ENCODE measurements at places on chromosomes 1 and 21.
A peak's percentile ranks its signal among the peaks of the same experiment; 100 is the strongest.

DNA sequence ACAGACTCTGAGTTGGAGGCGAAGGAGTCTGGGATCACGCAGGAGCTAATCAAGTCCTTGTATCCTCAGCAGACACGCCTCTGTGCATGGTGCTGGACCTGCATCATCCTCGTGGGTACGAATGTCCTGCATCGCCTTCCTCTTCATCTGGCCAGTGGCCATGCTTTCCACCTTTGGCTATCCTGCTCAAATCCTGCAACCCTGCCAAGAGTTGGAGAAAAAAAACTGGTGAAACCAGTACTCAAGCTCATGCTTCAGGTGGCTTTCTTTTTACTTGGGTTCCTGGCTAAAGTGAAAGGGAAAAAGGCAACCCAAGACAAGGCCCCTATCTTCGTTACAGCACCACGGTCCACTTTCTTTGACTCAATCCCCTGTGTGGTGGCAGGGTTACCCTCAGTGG, 8.9 kb downstream of the SETSIP start:
- DNase-seq = no peak

- DNase-seq = no peak
These were observed 459 bp downstream of the SERBP1 start for GRCh38 chr1:67429528-67430357.

GRCh38 chr1:94633051-94633450, 91.5 kb upstream of the F3 start:
- no peak for DNase-seq

- DNase-seq = peak; percentile 21
These were observed 873 bp upstream of the PI4KB start for GRCh38 chr1:151327903-151328674.

DNA sequence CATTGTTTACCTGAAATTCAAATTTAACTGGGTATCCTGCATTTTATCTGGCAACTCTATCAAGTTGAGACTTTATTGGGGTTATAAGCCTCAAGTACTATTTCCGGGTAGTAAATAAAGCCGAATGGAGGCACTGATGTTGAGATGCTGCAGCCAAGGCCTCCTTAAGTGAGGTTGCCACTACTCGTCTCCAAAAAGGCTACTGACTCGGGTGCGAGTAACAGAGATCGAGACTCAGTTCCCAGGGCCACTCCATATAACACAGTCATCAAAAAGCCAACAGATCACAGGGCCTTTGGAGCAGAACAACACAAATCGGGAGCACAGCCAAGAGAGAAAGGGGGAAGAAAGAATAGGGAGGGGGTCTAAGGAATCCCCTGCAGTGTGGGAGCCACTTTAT, 524 bp downstream of the COPA start:
- DNase-seq = peak; percentile 21

- DNase-seq = no peak
These were observed 62.6 kb downstream of the DDR2 start for GRCh38 chr1:162694911-162695310.

- DNase-seq = no peak
These were observed 84.6 kb downstream of the MAN1C1 start for GRCh38 chr1:25701030-25701785.

DNA sequence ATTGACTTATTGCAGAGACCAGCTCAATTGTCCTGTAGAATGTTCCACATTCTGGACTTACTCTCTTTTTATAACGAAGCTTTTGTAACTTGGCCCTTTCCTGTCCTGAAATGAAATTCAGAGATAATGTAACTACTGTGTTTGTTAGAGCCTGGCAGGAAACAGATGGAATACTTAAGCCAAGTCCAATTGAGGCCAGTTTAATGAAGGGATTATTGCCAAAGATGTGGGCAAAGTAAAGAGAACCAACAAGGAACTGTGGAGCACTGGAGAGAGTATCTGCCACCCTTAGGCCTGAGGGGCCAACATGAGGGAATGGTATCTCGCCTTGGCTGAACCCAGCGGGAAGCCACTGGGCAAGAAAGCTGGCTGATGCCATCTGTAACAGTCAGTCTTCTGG, 32.9 kb downstream of the MFSD2A start:
- no peak for DNase-seq

GRCh38 chr1:24580756-24581155, 24.9 kb downstream of the NCMAP start:
- no peak for DNase-seq

- no peak for DNase-seq
These were observed 11.0 kb downstream of the SLC2A5 start for GRCh38 chr1:9058465-9058864.
